Spinal cord (tissue), 10 donors: ENCODE measurements at places on chromosomes 3 and 15.
A peak's percentile ranks its signal among the peaks of the same experiment; 100 is the strongest.

DNA sequence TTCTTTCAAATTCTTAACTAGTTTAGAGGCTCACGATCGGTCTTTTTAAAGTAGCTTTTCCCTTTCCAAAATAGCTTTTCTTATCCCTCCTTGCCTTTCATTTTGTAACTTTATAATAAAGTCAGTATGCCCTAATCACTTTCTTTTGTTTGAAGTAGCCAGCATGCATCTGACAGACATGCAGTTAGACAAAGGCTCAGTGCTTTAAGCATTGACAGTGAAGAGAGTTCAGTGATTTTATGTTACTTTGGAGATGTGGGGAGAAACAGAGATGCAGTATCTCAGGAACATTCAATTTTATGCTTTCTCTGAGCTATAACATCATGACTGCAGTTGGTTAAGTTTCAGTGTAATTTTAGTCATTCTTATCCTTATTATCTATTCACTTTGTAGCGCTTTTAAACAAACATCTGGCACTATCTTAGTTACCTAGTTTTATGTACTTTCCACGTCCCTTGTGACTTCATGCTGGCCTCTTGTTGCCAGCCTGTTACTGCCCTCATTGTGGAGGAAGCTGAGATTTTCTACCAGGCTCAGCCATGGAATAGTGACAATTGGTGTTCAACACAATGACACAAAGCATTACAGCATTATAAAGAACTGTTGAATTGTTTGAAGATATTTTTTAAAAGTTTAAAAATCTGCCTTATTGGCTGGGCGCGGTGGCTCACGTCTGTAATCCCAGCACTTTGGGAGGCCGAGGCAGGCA, 90.3 kb downstream of the AKAP13 start:
- peak; percentile 66 for DNase-seq

DNA sequence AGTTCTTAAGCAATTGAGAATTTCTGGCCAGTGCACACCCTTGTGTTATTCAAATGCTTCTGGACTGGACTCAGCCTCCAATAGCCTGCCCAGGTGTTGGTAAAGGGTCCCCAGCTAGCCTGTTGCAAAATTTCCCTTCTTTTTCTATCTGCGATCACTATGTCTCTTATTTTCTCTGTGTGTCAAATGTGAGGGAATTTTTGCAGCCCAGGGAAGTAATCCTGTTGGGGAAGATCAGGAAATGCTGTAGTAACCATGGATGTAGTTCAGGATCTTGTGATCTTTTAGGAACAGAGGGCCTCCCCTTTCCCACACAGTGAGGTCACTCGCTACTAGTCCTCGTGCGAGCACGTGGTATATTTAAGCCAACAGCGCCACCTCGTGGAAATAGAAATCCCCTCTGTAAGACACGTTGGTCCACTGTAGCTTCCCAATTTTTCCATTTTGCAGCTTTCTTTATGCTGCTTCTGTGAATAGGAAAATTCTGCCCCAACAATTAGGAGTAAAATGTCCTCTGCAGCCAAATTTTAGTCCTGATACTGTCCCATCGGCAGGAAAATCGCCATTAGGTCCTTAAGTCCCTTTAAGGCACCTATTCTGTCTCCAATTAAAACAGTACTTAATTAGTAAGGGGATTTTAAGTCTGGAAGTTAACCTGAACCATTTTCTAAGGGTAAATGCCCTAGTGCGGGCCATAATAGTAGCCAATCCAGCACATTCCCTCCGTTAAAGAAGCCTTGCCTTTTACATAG, 4.0 kb upstream of the SMCO1 start:
- DNase-seq, result no peak

DNA sequence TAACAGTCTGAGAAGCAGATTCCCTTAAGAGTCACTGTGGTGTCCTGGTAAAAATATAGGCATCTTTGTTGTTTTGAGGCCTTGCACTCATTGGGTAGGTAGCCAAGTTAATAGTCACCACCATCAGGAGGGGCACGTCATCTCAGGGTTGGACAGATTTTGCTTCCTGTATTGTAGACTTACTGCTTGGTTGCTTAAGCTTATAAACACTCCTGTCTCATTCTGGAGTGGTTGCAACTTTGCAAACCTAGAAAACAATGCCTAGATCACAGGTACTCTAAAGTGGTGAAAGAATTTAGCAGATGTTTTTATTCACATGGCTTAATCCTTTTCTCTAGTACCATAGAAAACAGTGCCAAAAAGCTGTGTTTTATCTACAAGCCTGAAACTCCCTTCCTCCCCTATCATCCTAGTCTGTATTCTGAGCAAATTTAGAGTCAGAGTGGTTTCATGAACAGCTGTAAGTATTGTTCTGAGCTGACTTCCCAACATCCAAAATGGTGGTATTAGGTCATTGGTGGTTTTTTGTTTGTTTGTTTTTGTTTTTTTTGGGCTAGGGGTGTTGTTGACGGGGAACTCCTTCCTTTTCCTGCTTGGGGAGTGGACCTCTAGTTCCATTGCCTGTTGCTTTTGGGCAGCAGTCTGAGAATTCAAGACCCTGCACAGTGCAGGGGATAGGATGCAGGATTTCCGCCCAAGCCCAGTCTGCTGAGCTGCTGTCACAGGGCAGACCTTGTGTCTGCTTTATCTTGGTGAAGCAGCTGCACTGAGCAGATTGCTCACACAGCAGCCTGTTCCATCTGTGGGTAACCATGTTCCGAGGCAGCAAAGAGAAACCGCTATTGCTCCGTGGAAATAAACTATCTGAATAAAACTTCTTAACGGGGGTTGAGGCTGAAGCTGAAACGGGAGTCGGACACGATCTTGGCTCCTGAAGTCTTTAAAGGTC, 202.0 kb downstream of the AKAP13 start:
- DNase-seq, result peak; percentile 28

DNA sequence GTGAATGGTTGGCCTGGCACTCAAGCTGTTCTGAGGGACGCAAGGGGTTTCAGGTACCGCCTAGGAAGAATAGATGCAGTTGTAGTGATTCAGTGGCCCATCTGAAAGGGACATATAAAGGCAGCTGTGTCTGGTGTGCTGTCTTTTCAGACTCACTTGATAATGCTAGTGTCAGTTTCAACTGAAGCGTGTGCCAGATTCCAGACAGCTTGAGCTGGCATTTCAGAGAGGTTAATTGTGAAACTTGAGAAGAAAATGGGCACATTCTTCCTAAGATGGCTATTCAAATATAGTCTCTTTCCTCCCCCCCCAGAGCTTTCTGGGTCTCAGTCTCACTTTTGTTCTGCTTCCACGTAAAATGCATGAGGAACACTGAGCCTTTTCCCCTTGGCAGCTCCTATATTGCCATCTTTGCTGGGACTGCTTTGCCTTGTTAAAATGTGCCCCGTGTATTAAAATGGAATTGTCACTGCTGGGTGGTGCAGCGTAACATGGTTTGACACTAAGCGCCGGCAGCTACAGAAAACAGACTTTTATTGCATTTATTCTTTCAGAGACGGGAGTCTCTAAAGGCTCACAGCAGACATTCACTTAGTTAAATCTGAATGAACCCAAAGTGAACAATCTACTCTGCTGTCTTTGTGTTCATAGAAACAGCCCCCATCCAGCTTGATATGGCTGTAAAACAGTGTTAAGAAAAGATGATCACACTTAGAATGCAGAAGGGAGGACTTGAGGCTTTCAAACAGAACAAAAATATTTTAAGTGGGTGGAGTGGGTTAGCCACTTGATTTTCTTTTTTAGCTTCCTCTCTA, 478.7 kb downstream of the RBMS3 start:
- DNase-seq, result no peak

DNA sequence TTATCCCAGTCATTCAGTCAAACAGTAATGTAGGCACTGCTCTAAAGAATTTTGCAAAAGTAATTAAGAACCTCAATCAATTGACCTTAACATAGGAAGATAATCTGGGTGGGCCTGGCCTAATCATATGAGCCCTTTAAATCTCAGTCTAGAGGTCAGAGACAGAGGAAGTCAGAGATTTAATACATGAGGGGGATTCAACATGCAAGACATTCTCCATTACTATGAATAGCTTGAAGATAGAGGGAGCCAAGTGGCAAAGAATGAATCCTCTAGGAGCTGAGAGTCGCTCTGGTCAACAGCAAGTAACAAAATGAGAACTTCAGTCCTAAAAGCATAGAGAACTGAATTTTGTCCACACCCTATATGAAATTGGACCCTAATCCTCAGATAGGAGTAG, 39.0 kb upstream of the MBNL1 start:
- DNase-seq, result no peak

DNA sequence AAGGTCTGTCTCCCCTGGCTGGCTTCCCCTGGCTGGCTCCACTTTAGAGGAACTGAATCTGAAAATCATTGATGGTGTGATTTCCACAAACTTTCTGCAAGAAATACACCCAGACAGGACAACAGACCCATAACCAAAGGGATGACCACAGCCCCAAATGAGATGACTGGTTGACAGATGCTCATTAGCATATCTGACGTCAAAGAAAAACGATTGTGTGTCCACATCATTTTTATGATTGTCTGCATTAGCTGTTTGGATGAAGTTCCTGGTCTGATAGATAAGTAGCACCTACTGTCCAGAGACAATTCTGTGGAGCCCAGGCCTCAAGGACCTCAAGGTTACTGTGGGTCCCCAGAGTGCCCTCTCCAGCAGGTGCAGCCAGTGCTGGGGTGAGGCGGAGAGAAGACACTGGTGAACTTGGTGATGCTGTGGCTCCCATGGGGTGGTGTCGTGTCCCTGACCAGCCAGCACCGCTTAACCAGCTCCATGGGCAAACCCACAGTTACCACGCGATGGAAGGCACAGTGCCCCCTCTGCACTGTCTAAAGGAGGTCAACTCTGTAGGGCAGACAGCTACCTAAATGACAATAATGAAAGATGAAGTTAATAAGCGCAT, 127.4 kb downstream of the NSMCE3 start:
- DNase-seq, result no peak

- DNase-seq, result no peak
Measured at GRCh38 chr3:42666577-42666998, 13.1 kb downstream of the ZBTB47 start.

GRCh38 chr15:89492111-89492641, 4.2 kb downstream of the RHCG start:
- DNase-seq, result no peak

DNA sequence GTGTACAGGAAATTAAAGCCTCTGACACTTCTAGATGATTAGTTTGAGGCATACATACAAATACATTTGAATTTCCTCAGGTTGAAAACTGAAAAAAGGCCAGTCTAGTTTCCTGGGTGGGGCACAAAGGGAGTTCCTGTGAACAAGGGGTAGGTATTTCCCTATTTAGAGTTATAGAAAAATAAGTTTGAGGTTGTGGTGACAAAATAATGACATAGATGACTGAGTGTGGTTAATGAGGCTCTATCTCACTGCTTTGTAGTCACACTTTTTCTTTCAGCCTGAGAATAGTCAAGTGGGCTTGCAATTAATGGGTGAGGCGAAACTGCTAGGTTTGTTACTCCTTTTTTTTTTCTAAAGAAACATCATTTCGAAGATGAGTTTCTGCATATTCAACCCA, 4.3 kb downstream of the SLCO3A1 start:
- DNase-seq, result no peak

GRCh38 chr3:124963755-124964154, 29.2 kb upstream of the MUC13 start:
- DNase-seq, result no peak

- peak; percentile 71 for DNase-seq
Measured at GRCh38 chr3:77467702-77468625, 428.1 kb downstream of the ROBO2 start.

- DNase-seq, result no peak
Measured at GRCh38 chr3:170420307-170420821, 1.7 kb downstream of the CLDN11 start.

DNA sequence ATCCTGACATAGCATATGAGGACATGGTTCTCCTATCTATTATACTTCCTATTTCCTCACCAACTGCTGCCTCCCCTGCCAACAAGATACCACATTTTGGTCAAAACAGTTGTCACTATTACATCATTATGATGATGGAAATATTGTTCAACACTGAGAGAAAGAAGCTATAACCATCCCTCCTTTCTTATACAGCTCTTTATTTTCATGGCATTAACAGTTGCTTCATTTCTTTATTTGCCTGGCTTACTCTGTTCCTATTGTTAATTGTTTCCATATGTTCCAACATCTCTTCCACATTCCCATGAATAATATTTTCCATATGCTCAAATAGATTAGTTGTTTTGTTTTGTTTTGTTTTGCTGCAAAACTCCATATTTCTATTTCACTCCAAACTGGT, 40.8 kb upstream of the FILIP1L start:
- no peak for DNase-seq

DNA sequence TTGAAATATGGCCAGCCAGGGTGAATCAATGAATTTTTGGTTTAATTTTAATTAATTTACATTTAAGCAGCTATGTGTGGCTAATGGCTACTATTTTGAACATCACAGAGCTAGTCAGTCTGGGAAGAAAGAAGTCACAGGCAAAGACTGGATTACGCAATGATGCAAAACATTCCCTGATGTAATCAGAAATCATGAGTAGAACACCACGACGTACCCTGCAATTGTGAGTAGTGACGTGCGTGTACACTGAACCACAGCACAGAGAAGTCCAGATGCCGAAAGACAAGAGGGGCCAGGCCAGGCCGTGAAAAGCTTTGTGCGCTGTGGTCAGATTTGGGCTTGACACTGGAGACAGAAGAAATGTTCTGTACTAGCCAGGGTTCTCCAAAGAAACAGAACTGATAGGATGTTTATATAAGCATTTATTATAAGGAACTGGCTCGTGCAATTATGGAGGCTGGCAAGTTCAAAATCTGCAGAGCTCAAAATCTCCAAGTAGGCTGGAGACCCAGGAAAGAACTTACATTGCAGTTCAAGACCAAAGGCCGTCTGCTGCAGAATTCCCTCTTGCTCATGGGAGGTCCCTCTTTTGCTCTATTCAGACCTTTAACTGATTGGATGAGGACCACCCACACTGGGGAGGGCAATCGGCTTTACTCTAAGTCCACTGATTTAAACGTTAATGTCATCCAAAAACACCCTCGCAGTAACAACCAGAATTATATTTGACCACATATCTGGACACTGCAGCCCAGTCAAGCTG, 44.6 kb downstream of the SH3BP5 start:
- no peak for DNase-seq

GRCh38 chr3:51549311-51549710, 10.8 kb downstream of the RAD54L2 start:
- DNase-seq, result no peak

- no peak for DNase-seq
Measured at GRCh38 chr15:92914103-92914499, 14.0 kb downstream of the CHD2 start.

- DNase-seq, result no peak
Measured at GRCh38 chr3:189937302-189938127, 183.2 kb downstream of the P3H2 start.

GRCh38 chr3:78281381-78281780, 1241.5 kb downstream of the ROBO2 start:
- no peak for DNase-seq

GRCh38 chr3:131007782-131008181, 18.8 kb downstream of the ASTE1 start:
- DNase-seq, result no peak

DNA sequence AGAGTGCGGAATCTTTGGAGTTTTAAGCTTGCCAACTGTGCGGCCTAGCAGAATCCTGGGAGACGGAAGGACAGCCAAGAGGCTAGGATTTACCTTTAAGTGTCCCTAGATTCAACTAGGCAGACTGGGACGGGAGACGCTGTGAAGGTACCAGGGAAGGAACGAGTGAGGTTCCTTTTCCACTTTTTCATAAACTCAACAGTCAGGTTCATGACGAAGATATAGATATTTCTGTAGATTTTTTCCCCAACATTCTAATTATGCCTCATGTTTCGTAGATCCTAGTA, 564 bp upstream of the GABPB1 start:
- no peak for DNase-seq
